Activated CD4-positive, alpha-beta T cell treated with anti-CD3 and anti-CD28 coated beads for 24 hours (primary cell): ENCODE measurements at places on chromosomes 2 and 18.

DNA sequence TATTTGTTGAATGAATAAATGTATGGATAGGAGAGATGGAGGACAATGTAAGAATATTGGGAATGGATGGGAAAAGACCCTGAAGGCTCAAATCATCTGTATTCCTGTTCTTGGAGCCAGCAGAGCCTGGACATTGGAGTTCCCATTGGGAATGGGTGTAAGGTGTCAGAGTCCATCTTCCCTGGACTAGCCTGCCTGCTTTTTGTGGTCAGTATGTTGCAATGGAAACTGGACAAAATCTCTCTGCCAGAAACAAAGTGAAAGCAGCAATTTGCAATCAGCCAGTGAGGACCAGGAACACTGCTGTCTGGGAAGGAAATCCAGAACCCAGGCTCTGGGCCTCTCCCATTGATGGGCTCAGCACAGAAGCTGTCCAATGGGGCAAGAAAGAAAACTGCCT, 83.5 kb upstream of the SKOR2 start:
- DNase-seq, result no peak

DNA sequence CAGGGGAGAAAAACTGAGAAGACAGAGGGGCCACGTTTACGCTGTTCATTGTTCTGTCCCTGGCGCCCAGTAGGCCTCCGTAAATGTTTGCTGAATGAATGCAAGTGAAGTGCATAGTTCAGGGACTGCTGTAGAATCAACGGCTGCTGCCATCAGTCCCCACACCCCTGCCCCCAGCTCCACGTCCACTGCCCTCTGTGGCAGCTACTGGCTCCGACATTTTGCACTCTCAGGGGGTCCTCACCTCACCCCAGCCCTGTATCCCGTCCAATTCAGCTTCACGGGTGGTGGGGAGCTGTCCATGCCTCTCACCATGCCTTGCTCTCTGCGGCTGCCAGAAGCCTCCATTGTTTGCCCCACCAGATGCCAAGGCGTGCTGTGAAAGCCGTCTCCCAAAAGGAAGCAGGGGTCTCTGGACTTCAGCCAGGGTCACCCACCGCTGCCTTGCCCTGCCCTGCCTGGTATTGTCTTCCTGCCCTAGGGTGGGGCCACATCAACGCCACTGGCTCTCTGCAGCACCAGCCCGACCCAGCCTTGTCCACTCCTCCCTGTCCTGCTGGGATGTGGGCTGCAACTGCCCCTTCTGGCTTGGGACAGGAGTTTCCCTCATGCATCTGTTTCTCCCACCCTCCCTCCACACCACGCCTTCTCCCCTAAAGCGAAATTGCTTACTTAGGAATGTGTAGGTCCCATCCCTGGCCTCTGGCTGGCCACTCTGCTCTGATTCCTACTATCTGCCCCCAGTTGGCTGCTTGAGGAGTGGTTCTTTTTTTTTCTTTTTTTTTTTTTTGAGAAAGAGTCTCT, 86.0 kb downstream of the RHOB start:
- no peak for DNase-seq

DNA sequence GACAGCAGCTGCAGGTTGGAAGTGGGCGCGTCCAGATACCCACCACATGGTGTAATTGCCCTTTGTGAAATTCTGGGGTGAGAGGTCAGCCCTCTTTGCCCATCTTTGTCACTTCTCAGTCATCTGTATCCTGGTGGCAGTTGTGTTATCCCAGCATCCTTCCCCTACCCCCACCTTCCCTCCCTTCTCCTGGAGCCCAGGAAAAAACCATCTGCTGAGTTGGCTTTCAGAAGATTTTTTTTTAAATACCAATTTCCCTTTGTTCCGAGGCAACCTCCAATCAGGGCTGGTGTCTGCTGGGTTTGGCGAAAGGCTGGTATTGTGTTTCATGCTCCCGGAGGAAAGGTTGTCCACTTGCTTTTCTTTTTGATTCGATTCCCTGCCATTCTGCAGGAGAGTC, 35.2 kb downstream of the SETBP1 start:
- no peak for DNase-seq

- DNase-seq, result no peak
These were observed 3.7 kb upstream of the OTX1 start for GRCh38 chr2:63046961-63047320.

GRCh38 chr18:31649978-31650719, 34.2 kb downstream of the B4GALT6 start:
- no peak for DNase-seq

GRCh38 chr2:32627814-32628579, at the start of gene TTC27:
TSS of gene TTC27 (plus strand) at chr2:32628050. CDS start at chr2:32628293, 243 bp downstream.
- DNase-seq, result peak; percentile 93

GRCh38 chr2:3459185-3460015, 59.9 kb downstream of the ADI1 start:
- no peak for DNase-seq

DNA sequence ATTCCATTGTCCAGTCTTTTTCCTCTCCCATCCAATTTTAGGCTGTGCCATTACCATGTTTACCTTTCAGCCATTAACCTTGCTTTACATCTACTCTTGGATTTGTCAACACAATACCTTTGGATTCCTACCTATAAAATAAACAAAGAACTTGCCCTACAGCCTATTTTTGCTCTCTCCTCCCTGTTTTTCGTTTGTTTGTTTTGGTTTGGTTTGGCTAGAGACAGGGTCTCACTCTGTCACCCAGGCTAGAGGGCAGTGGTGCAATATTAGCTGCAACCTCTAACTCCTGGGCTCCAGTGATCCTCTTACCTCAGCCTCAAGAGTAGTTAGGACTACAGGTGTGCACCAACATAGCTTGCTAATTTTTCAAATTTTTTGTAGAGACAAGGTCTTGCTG, 76.1 kb downstream of the SP100 start:
- DNase-seq, result no peak

GRCh38 chr2:5975401-5975800, 283.2 kb downstream of the SOX11 start:
- no peak for DNase-seq

GRCh38 chr2:176317623-176318065, 48.4 kb downstream of the MTX2 start:
- DNase-seq, result no peak

DNA sequence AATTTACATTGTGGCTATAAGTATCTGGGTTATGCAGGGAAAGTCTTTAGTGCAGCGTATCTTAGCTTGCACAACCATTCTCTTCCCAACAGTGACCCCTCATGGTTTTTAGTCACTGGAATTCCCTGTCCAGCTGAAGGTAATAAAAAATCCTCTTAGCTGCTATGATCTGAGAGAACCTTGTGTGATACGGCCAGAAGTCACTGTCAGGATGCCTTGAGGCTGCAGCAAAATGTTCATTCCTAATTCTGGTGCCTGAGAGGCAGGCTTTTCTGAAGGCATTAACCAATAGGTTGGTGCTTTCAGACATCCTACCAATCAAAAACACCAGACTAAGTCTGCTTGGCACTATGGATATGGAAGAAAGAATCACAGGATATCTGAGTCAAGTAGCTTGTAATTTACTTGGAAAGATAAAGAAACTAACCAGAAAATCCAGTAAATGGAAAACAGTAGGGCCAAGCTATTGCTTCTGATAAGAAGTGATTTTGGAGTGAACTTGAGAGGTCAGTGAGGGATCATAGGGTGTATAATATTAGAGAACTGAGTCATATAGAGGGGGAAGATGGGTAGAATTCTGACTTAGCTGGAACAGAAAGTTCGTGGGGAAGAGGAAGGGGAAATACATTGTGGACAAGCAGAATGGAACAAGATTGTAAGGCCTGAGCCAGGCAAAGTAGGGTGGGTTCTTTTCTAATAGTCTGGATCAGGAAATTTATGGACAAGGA, 89.0 kb upstream of the SLC14A2 start:
- DNase-seq, result no peak

DNA sequence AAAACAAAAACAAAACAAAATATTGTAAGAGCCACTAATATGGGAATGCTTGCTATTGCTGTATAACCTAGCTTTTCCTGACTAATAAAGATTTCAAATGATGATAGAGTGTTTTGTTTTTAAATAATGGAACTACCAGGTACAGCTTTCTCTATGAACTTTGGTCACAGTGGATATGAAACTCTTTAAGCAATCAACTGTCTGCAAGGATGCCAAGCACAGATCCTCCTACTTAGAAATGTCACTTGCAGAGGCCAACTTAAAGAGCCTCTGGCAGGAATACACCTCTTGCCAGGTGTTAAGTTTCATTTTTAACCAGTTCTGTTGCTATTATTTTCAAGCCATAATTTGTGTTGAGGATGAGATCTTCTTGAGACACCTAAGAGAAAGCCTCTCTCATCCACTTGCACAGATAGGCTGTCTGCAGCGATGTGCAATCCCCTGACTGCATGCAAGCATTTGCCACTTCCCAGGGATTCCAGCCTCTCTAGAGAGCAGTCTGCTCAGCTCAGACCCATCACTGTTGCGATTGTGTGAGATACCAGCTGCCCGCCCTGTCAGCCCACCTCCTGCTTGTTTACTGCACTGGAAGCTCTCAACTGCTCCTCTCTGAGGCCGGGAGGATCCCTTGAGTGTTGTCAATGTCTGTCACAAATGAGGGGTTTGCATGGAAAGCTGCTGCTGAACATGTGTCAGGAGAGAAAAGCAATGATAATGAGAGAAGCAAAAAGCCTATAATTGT, 86.1 kb upstream of the SCG2 start:
- DNase-seq, result no peak

DNA sequence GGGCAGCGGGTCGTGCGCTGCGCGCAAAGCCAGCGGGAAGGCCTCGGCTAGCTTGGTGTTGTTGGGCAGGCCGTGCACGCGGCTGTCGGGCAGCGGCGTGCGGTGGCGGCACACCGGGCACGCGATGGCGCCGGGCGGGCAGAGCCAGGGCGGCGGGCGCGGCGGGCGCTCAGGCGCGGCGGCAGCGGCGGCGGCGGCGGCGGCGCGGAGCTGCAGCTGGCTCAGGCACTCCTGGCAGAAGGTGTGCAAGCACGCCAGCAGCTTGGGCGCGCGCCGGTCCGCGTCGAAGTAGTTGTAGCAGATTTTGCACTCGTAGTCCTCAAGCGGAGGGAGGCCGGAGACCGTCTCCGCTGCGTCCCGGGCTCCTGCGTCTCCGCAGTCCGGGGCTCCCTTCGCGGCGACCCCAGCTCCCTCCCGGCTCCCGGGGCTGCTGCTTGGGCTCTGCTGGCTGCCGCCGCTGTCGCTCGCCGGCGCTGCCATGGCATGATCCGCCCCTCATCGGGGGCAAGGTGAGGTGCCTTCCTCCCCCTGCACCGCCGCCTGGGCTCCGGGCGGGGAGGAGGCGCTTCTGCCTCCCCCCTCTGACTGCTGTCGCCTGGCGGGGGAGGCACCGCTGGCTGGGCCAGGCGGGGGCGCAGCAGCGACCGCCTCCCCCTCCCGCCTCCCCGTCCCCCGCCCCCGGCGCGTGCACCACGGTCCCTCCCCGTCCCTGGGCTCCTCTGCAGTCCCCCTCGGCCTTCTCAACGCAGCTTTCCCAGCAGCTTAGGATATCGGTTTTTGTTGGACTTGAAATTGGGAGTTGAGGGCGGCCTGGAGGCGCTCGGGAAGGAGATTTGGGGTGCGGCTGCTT, 21.0 kb upstream of the PAX3 start:
- no peak for DNase-seq

- no peak for DNase-seq
These were observed 80.2 kb downstream of the CDH20 start for GRCh38 chr18:61413396-61413795.

DNA sequence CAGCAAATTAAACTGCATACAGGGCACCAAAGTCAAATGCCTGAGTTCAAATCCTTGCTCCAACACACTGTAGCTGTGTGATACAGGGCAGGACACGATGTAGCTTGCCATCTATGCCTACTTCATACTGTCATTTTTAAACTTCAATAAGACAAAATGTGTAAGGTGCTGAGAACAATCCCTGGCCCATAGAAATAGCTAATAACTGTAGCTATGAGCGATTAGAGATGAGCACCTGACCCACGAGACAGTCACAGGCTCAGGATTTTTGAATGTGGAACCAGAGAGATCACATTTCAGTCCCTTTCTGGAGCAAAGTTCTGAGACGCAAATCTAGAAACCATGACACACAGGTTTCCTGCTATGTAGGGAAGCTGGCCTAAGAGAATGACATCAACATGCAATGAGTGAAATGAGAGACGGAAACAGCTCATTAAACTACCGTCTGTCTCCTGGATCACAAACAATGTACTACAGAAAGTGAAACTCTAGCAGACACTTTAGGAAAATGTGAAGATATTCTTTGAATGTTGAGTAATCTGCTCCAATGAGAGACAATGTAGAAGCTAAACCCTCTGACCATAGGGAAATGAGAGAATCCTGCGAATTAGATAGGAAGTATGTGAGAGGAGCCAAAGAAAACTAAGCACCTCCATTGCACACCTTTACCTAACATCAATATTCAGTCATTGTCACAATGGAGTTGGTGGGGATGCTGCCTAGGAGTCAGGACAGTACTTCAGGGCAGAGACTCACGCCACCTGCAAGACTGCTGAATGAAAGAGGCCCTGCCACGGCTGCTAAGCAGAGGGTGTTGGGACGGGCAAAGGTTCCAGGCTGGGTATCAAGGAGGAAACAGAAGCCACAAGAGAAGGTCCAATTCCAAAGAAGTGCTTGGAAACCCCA, 25.5 kb downstream of the B4GALT6 start:
- DNase-seq, result no peak

DNA sequence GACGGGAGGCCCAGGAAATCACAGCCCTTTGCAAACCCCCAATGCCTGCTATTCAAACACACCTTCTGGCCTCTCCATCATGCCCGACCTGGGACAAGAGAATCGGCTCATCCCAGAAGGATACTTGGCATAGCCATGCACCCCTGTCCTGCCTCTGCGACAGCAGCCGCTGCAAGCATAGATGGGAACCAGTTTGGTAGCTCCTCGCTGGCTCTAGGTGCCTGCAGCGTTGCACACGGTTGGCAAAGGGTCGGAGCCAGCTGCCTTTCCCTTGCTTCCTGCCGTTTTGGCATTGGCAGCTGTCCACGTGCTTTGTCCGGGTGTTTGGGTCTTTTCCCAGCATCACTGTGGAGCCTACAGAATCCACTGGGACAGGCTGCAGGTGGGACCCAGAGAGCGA, 76.9 kb downstream of the TWIST2 start:
- no peak for DNase-seq

- DNase-seq, result no peak
These were observed 141.6 kb upstream of the RIOK3 start for GRCh38 chr18:23311351-23312121.

DNA sequence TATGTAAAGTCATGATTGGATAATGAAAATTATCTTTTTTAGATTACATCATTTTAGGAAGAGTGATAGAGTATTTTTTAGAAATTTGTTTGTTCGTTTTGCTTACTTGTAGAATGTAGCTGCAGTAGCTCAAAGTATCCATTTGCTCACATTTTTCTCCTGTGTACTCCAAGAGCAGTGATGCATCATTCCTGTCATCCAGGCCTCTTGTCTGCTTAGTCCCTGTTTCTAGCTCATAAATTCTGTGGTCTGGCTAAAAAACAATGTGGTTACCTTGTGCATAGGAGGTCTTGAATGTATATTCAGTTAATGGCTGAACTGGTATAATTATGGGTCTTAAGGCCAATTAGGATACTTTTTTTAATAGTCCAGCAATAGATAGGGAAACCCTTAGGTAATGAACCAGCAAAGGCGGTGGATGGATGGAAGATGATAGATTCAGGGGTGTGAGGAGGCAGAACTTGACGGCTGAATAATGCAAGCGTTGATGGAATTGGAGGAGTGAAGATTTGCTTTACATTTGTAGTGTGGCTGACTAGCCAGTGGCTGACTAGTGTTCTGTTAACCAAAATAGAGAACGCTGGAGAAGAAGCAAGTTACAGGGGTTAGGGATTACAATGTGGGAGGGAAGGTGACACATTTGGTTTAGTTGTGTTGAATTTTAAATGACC, 145.0 kb downstream of the ZNF407 start:
- no peak for DNase-seq
